ENCODE measurements at places on chromosomes 11 and 22.

GRCh38 chr11:61760946-61761345 lies 8.5 kb downstream of the MYRF start:
- DNase-seq, result no peak

DNA sequence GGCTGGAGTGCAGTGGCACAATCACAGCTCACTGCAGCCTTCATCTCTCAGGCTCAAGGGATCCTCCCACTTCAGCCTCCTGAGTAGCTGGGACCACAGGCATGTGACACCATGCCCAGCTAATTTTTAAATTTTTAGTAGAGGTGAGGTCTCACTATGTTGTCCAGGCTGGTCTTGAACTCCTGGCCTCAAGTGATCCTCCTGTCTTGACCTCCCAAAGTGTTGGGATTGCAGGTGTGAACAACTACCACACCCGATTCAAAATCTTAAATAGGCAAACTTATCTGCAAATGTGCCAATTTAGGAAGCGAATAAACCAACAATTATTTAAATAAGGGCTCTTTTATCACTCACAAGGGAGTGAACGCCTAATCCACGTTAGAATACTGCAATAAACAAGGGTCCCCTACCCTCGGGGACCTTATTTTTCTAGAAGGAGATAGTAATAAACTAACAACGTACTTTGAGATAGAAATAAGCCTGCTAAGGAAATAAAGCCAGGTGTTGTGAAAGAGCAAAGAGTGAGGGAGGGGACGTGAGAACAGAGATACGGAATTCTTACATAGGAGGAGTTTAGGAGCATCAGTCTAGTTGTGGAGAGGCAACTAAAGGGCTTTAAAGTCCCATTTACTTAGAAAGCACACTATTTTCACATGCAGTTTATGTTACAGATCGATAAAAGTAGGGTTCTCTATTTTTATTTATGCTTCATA lies 3.0 kb upstream of the WEE1 start:
- DNase-seq, result no peak

GRCh38 chr11:15890031-15890713 lies 466.2 kb downstream of the SOX6 start:
- no peak for DNase-seq

DNA sequence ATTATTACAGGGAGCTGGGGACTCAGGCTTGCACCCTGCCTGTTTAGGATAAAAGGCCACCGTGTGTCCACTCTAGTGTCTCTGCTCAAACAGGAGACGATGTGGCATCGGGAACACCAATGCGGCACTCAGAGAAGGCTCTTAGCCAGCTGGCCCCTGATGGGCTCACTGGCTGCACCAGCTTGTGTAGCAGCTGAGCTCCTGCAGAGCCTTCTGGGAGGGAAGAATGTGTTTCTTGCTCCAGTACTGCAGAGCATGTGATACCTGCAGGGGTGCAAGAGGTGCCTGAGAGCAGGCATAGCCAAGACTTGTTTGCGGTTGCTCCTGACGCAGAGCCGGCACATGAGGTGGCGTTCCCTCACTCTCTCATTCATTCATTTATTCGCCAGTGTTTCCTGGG lies 44.4 kb upstream of the KCNQ1OT1 start:
- no peak for DNase-seq
